ENCODE measurements at places on chromosomes 2 and 18. TPM values are rescaled to one million over a fixed set of nuclear protein-coding genes. Genes with fewer than 3 reads are reported as not detected.

DNA sequence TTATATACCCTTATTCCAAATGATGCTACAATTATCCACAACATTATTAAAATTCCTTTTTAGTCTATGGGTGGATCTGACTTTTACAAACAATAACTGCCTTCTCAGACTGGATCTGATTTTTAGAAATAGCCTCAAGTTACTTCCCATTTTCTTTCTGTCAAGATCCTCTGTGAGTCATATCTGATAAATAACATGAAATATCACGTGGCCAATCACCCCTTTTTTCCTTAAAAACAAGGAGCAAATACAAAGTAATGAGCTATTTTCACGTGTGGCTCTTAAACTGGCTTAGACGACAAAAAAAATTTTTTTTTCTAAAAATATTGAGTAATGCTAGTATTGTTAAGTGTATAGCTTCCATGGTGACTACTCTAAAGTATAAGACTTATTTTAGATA, 6.7 kb downstream of the PELI1 start:
- no peak for DNase-seq

- no peak for DNase-seq
Observed at GRCh38 chr2:33412920-33413319, 63.5 kb upstream of the RASGRP3 start.

DNA sequence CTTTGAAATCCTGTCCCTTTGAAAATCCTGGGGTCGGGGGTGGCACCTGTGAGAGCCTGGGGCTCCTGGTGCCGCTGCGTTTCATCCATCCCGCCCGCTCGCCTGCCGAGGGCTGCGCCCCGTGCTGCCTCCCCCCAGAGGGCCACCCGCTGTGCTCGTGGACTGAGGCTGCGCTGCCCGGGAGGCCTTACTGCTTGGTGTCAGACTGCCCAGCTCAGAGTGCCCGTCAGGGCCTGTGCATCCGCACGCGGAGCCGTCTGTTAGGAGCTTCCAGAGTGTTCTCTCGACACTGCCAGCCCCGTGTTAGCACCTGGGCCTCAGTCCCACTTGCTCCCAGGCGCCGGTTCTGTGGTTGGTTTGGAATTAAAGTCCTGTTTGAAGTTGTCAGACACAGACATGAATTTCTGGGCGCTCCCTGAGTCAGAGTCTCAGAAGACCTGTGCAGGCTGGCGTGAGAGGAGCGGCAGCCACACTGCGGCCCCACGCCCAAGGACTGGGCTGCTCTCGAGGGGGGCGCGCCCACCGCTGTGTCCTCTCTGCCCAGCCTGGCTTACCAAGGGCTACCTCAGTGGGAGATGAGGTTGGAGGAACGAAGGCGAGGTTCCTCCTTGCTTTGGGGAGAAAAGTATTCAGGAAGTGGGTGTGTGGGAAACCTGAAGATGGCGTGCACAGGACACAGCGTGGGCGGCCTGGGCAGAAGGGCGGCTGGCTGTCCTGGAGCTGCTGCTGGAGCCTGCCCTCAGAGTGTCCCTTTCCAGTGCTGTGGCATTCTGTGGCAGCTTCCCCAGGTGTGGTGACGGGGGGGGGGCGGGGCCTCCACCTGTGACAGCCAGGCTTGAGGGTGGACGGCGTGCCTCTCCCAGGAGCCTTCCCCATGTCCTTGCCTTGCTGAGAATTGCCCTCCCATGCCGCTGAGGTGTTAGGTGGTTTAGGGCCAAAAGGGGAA, 14.1 kb downstream of the DTYMK start:
- no peak for DNase-seq

- no peak for DNase-seq
Observed at GRCh38 chr2:227789803-227790202, 23.8 kb upstream of the CCL20 start.

DNA sequence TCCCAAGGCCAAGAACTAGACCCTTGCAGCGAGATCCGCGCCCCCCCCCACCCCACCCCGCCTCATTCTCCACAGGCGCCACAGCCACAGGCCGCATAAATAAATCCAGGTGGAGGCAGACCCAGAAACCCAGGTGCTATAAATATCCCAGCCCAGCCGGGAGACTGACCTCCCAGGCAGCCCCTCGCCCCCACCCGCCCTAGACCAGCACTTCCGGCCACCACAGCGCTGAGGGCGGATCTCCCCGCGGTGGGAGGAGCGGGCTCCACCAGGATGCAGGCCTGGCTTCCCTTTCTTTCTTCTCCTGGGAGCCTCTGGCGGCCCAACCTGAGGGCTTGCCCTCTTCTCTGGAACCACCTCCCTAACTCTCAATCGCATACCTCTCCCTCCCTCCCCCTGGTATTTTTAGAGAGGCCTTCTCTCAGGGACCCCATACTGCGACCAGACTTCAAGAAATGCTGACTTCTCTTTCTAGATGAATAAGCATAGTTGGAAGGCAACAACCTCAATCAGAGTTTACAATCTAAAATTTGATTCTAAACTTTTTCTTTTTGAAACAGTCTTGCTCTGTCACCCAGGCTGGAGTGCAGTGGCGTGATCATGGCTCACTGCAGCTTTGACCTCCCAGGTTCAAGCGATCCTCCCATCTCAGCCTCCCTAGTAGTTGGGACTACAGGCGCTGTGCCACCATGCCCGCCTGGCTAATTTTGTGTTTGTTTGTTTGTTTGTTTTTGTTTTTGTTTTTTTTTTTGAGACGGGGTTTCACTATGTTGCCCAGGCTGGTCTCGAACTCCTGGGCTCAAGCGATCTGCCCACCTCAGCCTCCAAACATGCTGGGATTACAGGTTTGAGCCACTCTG, 55.0 kb downstream of the PKDCC start:
- peak; percentile 47 for DNase-seq

DNA sequence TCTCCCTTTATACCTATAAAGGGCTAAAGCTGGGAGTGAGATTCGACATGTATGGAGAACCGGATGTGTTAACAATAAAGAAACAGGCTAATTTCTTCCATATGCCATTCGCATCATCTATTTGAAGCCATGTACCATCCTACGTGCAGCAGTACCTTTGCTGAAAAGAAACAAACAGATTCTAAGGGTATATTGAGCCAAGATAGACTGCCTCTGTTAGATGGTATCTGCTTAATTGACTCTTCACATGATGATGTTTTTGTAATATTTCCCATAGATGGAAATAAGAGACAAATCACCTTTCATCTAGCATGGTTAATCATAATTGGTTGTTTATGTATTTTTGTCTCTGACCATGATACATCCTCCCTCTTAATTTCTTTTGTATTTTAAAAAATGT, 32.1 kb upstream of the PAX3 start:
- no peak for DNase-seq

DNA sequence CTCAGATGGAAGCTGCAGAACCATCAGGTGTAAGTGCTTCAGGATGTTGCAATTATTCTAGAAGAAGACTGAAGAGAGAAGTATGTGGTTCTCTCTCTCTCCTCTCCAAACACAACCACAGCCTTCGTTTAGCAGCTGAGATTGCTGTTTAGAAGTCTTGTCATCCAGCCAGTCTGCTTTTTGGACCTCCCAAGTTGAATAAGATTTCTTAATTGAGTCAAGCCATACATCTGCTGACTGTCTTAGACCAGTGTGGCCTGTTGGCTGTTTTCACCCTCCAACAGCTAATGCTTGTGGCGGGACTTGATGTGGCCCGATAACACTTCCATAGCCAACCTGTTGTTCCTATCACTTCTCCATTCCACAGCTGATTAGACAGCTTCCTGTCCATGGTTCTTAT, 91.3 kb upstream of the TMEM17 start:
- DNase-seq: no peak

DNA sequence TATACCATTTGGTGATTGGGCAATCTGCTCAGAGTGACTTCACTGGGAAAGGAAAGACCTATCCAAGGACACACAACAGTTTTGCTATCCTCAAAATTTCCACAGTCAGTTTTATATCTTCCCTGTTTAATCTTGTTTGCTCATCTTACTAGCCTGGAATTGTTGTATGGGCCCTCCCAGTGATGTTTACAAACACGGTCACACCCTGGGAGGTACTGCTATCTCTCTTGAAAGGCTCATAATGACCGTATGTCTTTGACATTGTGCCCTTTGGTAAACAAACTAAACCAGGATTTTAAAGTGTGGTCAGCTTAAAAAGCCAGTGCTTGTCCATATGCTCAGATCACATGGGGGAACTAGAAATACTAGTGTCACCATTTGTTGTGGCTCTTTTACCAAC, 277.0 kb downstream of the CDH2 start:
- DNase-seq: no peak

DNA sequence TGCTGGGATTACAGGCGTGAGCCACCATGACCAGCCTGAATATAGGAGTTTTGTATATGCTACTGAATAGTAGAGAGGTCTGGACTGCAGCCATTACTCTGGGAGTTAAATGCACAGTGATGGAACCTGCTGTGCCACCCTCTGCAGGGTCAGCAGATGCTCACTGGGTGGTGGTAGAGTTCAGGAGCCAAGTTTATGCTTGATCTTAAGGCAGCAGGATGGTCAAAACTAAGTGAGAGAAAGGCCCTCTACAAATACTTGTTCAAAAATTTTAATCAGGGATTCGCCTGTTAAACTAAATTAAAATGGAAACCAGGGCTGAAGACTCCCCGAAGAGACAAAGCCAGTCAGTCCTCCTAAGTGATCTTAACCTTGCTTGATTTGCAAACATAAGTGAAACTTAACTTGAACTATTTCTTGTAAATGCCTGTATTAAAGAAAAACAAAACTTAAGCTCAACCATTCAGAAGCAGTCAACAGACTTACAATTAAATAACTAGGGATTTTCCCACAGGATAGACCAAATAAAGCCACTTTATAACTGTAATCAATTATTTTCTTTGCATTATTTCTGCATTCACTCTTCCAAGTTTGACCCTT, 4.2 kb upstream of the WDFY1 start:
- DNase-seq: no peak

- DNase-seq: no peak
Observed at GRCh38 chr2:174383796-174384195, 11.7 kb upstream of the SCRN3 start.

- DNase-seq: peak; percentile 39
Observed at GRCh38 chr2:3423492-3424170, 44.1 kb downstream of the TRAPPC12 start.

DNA sequence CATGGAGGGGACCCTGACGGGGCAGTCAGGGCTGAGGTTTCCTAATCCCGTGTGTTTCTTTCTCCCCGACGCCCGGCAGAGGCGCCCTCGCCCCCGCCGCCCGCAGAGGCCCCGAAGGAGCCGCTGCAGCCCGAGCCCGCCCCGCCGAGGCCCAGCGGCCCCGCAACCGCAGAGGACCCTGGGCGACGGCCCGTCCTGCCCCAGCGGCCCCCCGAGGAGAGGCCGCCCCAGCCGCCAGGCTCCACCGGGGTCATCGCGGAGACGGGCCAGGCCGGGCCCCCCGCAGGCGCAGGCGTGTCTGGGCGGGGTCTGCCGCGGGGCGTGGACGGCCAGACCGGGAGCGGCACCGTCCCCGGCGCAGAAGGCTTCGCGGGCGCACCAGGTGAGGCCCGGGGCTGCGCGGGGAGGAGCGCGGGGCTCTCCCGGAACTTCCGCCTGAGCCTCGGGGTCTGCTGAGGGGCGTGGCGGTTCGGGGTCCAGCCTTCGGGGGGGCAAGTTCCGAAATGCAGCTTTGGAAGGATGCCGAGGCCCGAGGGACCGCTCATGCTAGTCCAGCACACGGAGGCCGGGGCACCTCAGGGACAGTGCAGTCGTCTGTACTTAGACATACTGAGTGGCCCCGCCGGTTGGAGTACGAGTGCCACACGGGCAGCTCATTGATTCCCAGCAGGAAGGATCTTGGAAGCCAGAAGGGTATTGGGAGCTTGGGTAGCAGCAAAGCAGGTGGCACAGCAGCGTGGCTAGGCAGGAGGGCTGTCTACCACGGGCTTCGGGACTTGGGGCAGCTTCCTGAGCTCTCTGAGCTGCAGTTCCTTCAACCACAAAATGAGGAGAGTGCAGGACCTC, 60.1 kb downstream of the EMILIN2 start:
- DNase-seq: peak; percentile 31

DNA sequence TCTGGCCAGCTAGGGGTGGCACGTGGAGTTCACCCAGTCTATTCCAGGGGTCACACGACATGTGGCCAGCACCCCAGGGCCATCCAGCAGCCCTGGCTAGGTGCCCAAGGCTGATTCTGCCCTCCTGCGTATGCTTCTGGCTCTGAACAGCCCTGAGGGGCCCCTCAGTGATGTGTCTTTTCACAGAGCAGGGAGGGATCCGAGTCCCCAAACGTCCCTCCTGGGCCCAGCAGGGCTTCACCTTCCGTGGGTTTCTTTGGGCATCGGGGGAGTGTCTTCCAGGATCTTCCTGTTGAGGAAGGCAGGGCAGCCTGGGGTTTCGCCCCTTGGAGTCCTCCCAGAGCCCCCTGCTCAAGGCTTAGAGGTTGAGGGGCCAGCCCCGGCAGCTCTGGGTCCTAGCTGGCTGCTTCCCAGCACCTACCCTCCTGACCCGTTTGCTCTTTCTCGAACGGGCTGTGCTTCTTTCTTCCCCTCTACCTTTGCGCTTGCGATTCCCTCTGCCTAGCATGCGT, 165.9 kb downstream of the DYSF start:
- peak; percentile 8 for DNase-seq

GRCh38 chr2:9244985-9245544, 38.5 kb downstream of the ASAP2 start:
- DNase-seq: no peak

DNA sequence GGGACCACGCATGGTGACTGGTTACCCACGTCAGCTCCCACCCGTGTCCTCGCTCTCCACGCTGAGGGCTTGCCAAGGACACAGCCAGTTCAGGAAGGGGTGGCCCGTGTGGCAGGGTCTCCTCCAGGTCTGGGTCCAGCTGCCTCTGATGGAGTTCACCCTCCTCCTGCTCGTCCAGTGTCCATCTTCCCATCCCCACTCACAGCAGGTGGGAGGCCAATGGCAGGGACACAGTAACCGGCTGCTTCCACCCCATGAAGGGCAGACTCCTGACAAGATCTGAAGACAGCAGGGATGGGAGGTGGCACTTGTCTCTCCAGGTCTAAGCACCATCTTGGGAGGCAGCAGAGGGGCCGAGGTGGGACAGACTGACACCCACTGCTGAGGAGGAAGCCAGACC, 106.4 kb downstream of the NDUFA10 start:
- DNase-seq: no peak

DNA sequence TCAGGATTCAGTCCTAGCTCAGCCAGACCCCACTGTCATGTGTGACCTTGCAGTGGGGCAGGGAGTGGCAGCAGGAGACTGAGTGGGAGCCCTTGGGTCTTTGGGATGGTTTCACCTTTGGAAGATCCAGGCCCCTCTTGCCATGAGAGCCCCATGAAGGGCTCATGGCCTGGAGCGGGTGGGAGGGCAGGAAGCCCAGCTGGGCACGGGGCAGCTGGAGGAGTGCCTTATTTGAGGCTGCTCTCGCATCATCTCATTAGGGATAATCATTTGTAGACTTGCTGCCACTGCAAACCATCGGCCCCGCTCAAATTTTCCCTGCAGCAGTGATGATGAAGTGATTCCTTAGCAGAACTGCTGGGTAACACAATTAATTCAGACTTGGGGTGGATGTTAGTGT, 73.9 kb downstream of the TGOLN2 start:
- DNase-seq: no peak

GRCh38 chr2:233179848-233180366, 71.6 kb upstream of the ATG16L1 start:
- DNase-seq: no peak

Gene C2orf15
- total RNA-seq: 16.0 TPM

Gene GALR1
- 4.0 TPM for total RNA-seq

Gene AMER3
- 7.0 TPM for total RNA-seq

Gene PIGN
- total RNA-seq: 34.9 TPM

Gene NPAS2
- 0.84 TPM for total RNA-seq

Gene NOL4
- 5.7 TPM for total RNA-seq

Gene MAP2
- total RNA-seq: 18.2 TPM

Gene LIMS3
- total RNA-seq: 0.93 TPM

Gene SPC25
- total RNA-seq: 15.8 TPM

Gene CKAP2L
- total RNA-seq: 10.3 TPM

Gene CLEC4F
- total RNA-seq: not detected

Gene SGPP2
- 19.8 TPM for total RNA-seq

Gene RAB27B
- total RNA-seq: 13.4 TPM
